ENCODE measurements at places on chromosomes 11 and 22.

DNA sequence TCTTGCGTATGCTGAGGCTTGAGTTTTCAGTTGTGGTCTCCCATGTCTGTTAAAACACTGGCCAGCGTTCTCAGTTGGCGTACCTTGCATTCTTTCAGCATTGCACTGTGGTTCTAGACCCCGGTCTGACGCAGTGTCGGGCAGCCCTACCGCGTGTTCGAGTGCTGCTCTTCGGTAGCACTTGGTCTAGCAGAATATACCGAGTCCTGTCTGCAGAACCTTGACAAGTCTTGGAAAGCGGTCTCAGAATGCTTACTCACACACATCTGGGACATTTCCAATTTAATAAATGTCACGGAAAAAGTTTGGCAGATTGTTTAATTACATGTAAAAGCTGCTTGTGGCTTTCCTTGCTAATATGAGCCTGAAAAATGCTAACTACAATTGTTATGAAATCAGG is 32.6 kb downstream of the PPFIA1 start:
- DNase-seq, result no peak

DNA sequence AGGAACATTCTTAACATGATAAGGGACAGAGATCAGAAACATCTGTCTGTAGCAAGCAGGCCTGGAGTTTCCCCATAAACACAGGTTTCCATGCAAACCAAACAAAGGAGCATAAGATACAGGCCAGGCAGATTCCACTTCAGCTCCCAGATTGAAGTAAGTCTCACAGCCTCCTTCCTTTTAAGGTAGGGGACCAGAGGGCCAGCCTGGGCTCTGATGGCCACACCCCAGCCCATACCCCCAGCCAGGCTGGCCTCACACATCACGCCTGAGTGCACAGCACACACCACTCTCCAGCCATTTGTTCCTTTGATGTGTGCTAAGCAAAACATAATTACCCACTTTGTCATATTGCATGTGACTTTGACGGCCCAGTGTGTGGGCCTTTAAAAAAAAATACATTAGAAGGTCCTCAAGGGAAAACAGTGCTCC is 518.7 kb downstream of the NTM start:
- no peak for DNase-seq

- DNase-seq, result no peak
Observed at GRCh38 chr11:124987096-124987495, 33.1 kb downstream of the CCDC15 start.

DNA sequence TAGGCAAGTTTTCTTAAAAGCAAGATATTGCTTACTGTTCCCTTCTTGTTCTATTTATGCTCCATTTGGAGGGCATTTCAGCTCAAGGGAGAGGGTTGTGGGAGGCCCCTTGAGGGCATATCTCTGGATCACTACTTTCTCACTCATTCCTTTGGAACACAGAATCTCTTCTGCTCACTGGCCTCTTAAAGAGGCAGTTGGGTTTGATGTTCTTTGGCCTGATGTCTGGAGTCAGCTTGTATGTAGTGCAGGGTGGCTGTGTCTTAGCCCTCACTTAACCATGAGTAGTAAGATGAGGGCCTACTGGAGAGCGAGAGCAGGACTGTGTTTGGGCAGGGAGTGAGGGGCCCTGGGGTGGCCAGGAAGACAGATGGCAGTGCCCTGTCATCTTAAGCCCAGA is 3.6 kb downstream of the INCENP start:
- no peak for DNase-seq

All from SW 1271 (cell line).